Activated CD8-positive, alpha-beta memory T cell treated with anti-CD3 and anti-CD28 coated beads for 1 hour (primary cell): ENCODE measurements at places on chromosomes 4 and X.

DNA sequence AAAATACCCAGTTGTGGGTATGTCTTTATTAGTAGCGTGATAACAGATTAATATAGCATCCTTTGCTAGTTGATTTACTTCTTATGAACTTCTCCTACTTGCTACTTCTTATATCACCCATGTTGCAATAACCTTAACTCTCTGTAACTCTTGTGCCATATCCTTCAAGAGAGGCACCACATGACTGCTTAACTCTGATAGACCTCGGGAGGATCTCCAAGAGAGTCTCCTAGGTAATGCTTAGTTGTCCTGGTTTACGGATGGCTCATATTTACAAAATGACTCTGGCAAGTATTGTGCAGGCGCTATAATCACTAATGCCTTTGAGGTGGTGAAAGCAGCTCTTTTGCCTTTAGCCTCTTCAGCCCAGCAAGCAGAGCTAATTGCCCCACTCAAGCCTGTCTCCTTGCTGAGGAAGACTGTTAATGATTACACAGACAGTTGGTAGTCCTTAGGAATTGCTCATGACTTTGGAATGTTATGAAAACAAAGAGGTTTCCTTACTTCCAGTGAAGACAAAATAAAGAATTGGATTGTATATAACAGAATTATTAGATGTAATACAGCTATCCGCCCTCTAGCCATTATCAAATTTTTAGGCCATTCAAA is 1305.8 kb downstream of the PCDH7 start:
- no peak for DNase-seq

- no peak for DNase-seq
These were observed 260.5 kb upstream of the FAT1 start for GRCh38 chr4:186984105-186984644.

GRCh38 chr4:54333657-54334056 is 104.6 kb downstream of the PDGFRA start:
- DNase-seq = no peak

DNA sequence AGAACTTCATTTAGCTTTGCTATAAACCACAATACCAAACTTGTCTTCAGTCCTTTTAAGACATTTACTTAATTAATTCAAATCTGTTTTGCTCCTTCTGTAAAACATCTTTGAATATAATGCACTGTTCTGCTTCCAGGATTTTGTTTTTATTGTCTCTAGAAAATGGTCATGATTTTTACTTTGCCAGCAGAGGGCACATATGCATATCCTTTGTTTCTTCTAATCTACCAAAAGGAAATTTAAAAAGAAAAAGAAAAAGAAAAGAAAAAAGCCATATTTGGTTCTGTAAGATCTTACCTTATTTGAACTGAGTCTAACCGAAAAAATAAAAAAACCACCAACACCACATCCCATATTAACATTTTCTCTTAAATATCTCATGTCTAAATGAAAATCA is 101.9 kb upstream of the CCSER1 start:
- DNase-seq = no peak

- no peak for DNase-seq
These were observed 144.2 kb upstream of the FAM241A start for GRCh38 chr4:112001041-112001440.

DNA sequence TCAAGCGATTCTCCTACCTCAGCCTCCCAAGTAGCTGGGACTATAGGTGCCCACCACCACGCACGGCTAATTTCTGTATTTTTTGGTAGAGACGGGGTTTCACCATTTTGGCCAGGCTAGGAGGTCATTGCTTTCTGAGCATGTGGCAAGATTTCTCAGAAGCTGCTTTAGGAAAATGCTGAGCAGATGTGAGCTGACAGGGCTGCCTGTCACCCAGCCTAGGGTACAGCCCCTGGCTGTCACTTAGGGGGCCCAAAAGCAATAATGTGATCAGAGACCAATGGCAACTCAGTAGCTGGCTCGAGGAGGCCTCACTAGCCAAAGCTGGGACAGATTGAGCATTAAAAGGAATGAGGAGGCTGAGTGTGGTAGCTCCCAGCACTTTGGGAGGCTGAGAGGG is 64.8 kb downstream of the TNIP2 start:
- DNase-seq = no peak

- DNase-seq = no peak
These were observed 3.0 kb downstream of the ATP8A1 start for GRCh38 chr4:42653626-42654560.

GRCh38 chr4:38566806-38567398 is 97.1 kb upstream of the KLF3 start:
- no peak for DNase-seq

GRCh38 chrX:73830489-73831414 is 267.8 kb downstream of the CHIC1 start:
- no peak for DNase-seq

- DNase-seq = no peak
These were observed 11.7 kb downstream of the SMARCAD1 start for GRCh38 chr4:94219402-94219801.

- DNase-seq = no peak
These were observed 83.0 kb downstream of the MAB21L2 start for GRCh38 chr4:150664935-150665334.

- DNase-seq = no peak
These were observed 73.2 kb upstream of the UCP1 start for GRCh38 chr4:140641789-140642439.

- DNase-seq = no peak
These were observed 1.5 kb downstream of the STARD8 start for GRCh38 chrX:68648960-68649359.

DNA sequence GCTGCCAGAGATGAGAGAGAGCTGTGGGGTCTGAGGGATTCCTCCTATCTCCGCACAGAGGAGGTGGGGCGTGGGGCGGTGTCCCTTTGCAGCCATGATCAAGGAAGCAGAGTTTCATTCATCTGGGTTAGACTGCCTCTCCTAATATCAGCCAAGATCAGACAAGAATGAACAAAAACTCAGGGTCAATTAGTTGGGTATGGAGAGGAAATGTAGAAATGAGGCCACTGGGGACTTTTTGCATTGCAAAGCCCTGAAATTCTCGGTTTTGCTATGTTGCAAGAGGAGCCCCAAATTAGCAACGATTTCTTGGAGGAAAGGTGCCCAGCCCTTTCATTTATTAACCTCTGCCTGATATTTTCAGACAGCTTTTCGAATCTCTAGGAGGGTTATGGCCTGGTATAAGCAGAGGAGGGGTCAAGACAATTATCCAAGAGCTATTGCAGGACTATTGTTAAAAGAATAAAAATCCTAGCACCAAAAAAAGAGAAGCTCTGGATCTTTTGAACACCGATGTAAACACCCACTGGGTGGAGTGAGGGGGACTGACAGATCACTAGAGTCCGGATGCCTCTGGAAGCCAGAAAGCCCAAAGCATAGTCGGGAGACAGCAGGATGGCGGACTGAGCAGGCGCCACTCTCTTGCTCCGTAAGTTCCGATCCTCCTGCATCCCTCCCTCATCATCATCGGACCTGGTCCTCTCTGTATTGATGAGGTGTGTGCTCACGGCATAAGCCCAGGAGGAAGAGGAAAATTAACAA is 34.4 kb upstream of the ACSL1 start:
- no peak for DNase-seq

DNA sequence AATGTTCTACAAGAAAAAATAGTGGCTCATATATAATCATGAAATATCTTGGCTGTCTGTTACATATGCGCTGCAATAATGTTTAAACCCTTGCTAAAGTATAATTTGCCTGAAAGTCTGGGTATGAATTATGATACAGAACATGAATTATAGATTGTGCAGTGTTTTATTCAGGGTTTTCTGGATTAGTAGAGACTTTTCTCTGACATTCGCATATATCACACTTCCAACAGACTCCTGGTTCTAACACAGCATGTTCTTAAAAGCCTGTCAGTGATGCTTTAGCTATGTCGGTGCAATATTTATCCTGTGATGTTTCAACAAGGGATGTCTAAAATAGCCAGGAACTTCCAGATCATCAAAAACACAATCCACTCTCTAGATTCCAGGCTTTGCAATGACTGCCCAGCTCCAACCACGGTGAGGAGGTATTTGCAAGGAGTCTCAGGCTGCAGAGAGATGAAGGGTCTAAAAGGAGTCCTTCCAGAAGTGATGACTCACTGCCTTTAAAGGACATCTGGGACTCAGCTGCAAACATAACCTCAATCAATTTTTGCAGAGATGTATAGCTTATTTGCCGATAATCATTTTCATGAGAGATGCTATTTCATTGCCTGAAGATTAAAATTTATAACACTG is 69.4 kb downstream of the RWDD4 start:
- DNase-seq = no peak

GRCh38 chr4:147823130-147823529 is 91.2 kb downstream of the ARHGAP10 start:
- DNase-seq = no peak

- no peak for DNase-seq
These were observed 38.5 kb downstream of the HPGD start for GRCh38 chr4:174483792-174484191.

DNA sequence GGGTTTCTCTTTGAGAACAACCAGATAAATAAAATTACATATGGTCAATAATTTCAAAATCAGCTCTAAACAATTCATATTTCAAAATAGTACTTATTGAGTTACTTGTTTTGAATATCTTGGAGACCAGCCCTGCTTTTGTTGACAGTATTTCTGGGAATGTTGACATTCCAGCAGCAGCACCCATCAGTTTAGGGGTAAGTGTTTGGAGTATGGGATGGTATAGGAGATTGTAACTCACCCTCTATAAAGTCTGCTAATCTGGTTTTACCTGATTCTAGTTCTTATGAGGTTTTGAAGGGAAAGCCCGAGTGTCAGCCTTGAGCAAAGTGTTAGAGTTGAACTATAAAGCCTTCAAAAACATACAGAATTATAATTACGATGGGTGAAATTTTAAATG is 139.2 kb upstream of the ANKRD50 start:
- no peak for DNase-seq

DNA sequence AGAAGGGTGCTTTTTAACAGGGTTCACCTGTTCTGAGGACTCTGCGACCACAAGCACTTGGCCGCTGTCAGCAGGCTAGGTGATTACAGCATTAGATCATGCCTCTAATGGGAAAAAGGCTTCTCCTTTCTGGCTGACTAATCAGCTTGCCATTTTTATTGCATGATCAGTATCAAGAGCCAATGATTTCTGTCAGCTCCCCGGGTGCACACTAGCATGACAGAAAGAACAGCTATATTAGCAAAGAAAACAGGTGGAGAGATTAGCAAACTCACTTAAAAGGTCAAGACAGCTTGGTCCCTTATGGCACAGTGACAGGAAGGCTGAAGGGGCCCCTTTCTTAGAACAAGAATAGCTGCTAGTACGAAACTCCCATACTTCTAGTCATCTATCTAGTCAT is 170.0 kb downstream of the SMIM20 start:
- DNase-seq = no peak
